ENCODE measurements at places on chromosomes 13 and 19. TPM values are rescaled to one million over a fixed set of nuclear protein-coding genes. Genes with fewer than 3 reads are reported as not detected.
A peak's percentile ranks its signal among the peaks of the same experiment; 100 is the strongest.

DNA sequence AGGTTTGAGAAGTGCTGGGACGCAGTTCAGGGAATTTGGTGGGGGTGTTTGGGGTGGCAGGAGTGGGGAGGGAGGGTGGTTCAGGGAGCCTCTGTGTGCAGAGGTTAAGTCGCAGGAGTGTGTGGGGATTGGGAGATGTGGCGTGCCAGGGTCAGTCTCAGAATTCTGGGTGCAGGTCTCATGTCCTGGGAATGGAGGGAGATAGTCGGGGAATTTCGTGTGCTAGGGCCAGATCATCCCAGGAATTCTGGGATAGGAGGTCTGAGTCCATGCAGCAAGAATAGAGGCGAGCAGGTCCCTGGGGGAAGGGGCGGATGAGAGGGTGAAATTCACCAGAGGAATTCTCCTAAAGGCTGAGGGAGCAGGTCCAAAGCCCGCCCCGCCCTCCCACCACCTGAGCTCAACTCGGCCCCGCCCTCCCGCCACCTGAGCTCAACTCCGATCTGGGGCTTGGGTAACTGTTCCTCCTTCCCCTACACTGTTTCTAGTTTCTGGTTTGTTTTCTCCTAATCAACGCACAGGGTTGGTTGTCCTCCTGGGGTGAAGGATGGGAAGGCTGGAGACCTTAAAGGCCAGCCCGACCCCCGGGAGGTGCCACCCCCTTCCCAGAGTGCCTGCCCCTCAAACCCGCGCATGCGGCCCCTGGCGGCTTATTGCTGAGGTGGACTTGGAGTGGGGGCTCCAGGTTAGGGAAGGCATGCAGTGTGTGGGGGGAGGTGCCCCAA, 15.2 kb downstream of the KCNC3 start:
- no peak for DNase-seq

ZNF90 gene
- total RNA-seq: 3.6 TPM

- no peak for DNase-seq
Measured at GRCh38 chr13:106651442-106651841, 83.5 kb upstream of the ARGLU1 start.

TPRX2 gene
- total RNA-seq: not detected

ZNF208 gene
- total RNA-seq: 1.4 TPM

GRCh38 chr19:10808937-10809649, 26.9 kb downstream of the TMED1 start:
- peak; percentile 23 for DNase-seq

DNA sequence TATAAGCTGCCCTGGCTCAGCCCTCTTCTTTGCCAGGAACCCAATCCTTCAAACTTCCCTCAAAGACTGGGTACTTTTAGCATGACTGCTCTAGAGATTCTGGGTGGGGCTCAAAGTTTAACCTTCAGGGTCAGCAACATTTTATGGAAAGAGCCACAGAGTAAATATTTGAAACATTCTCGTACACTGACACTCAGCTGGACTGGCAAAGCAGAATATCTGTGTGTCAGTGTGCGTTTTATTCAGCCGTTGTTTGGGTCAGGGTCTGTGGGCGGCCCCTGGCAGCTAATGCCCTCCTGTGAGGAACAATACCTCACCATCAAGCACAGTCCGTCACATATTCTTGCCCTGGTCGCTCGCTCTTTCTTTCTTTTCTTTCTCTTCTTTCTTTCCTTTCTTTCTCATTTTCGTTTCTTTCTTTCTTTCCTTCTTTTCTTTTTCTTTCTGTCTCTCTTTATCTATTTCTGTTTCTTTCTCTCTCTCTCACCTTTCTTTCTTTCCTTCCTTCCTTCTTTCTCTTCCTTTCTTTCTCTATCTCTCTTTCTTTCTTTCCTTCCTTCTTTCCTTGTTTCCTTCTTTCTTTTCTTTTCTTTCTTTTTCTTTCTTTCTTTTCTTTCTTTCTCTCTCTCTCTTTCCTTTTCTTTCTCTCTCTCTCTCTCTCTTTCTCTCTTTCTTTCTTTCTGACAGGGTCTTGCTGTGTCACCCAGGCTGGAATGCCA, 10.7 kb downstream of the DPRX start:
- DNase-seq: no peak

STARD13 gene
- total RNA-seq: 53.2 TPM

- DNase-seq: no peak
Measured at GRCh38 chr13:91609353-91609752, 210.9 kb downstream of the GPC5 start.

DNA sequence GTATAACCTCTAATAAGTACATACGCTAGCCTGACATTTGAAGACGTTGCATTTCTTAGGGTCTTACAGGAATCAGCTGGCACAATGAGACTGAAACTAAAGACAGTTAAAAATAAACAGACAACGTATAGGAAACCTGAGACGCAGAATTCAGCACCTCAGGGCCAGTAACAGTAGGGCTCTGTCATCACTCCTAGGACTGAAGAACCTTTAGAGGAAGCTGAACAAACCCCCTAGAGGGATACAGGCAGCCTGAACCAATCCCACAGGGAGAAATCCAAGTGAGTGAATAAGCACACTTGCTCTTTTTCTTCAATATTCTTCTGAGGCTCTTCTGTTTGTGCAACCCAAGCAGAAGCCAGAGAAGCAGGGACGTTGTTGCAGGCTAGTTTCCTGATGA, 53.9 kb upstream of the KLHL1 start:
- no peak for DNase-seq

ZAR1L gene
- not detected for total RNA-seq

DNA sequence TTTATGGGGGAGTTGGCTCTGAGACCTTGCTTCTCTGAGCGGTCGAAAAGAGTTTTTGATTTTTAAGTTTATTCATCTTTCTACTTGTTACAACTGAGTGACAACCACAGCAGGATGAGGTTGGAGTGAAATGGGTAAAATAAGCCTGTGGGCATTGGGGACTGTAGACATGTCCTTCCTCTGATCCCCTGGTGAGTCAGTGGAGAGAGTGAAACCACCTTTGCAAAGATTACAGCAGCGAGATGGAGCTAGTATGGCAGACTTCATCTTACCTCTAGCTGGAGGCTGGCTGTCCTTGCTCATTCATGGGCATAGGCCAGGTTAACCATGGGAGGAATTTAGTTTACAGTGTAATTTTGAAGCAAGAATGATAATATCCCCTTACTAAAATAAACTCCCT, 30.9 kb upstream of the PSG9 start:
- no peak for DNase-seq

DNA sequence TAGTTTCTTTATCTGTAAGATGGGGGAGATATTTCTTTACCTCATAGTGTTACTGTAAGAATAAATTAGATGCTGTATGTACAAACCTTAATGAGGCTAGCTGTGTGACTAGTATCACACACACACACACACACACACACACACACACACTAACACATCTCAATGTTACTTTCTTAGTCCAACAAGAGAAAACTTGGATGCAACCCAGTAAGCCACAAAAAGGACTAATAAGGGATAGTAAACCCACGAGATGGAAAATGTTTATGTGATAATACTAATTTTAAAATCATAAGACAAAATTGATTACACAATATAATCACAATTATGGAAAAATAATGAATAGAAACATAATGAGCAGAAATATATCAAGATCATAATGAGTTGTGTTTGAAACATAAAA, 437.7 kb upstream of the ZNF507 start:
- DNase-seq: no peak

DNA sequence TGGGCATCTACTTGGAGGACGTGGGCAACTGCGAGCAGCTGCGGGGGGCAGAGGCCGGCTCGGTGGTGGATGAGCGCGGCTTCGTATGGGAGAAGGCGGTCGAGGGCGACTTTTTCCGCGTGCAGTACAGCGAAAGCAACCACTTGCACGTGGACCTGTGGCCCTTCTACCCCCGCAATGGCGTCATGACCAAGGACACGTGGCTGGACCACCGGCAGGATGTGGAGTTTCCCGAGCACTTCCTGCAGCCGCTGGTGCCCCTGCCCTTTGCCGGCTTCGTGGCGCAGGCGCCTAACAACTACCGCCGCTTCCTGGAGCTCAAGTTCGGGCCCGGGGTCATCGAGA, 10.3 kb upstream of the STRN4 start:
- no peak for DNase-seq

- DNase-seq: no peak
Measured at GRCh38 chr13:97133955-97134354, 88.2 kb upstream of the MBNL2 start.

- DNase-seq: no peak
Measured at GRCh38 chr19:20558011-20558410, 7.6 kb downstream of the ZNF737 start.

DNA sequence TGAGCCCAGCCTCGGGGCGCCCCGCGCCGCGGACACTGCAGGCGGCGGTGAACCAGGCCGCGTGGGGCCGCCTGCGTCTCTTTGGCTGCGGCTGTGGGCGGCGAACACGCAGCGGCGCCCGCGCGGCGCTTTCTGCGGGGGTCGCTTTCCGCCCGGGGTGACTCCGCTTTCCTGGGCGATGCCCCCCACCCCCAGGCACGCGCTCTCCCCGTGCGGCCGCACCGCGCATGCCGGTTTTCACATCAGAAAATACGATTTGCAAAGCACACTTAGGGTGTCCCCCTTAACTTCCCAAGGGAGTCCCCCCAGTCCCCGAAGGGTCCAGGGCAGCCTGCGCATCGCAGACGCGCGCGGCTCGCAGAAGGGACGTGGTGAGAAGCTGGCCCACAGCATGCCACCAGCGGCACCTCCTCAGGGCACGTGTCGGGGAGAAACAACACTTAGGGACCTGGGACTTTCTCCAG, 5.3 kb downstream of the F7 start:
- DNase-seq: no peak

PLK5 gene
- total RNA-seq: not detected

MISP3 gene
- 1.3 TPM for total RNA-seq

DNA sequence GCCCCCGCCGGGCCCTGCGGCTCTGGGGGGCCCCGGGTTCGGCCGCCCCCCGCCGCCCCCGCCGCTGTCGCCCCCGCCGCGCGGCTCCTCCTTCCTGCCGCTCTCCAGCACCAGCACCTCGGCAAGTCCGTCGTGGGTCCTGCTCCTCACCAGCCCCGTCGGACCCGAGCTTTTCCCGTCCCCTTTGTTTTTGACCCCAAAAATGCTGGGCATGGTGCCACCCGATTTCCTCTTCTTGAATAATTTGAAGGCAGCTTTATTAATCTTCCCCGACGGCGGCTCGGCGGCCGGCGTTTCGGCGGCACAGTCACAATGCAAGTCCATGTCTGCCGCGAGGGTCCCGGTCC, 945 bp downstream of the AMER2 start:
- DNase-seq: no peak

GRCh38 chr19:48807590-48808308, 3.1 kb downstream of the BCAT2 start:
- DNase-seq: no peak

OR7D2 gene
- under 0.01 TPM for total RNA-seq

DNA sequence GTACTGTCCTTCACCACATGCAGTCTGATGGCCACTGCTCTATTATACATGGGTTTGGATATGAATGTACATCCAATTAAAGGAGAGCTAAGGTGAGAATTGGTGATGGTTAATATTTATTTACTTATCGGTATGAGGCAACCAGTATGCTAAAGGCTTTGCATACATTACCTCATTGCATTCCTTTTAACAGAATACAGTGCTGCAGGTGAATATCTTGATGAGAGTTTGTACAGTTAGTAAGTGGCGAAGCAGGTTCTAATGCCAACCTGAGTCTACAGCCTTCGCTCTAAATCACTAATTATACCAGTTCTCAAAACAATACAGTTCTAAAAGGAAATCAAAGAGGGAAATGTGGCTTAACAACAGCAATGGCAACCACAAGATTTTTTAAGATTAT, 284.1 kb downstream of the ITGBL1 start:
- peak; percentile 46 for DNase-seq

GRCh38 chr13:28457521-28457920, 37.4 kb downstream of the FLT1 start:
- DNase-seq: no peak

DNA sequence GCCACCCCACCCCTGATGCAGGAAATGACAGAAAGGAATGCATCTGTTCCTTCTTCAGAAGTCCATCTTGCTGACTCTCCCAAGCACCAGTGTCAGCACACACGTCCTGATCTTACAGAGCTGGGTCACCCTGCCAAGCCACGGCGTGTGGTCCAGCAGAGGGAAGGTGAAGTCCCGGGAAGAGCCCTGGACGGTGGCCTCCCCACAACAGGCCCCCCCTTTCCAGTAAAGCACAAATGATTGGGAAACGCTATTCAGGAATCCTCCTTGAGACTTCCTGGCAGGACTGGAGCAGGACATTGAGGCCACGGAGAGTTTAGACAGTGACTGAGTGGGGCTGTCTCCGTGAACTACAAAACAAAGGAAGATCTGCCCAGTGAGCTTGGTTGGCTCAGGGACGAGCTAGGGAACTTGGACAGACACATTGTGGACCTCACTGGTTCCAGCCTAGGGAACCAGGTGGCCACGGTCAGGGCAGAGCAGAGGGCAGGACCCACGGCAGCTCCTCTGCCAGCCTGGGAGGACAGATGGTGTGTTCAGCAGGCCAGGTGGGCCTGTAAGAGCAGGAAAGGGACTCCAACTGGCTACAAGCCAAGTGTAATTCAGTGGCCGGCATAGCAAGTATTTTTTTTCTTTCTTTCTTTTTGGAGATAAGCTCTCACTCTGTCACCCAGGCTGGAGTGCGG, 41.7 kb downstream of the ELL start:
- DNase-seq: peak; percentile 65

DNA sequence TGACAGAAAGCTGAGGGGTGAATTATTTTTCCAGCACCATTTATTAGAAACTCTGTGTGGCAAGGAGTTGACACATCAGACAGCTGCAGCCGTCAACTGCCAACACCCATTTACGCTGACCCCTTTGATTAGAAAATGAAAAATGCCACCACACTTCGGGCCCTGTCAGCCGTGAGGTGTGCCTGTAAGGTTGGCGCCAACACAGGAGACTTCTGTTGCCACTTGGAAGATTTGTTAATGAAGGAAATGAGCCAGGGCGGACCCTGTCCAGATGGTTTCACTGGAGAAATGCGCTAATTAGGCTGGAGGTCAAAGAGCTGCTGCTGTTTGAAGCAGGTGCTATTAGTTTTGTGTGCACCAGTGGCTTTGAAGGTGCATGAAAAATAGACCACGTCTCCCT, 297.5 kb downstream of the MTUS2 start:
- DNase-seq: no peak

DNA sequence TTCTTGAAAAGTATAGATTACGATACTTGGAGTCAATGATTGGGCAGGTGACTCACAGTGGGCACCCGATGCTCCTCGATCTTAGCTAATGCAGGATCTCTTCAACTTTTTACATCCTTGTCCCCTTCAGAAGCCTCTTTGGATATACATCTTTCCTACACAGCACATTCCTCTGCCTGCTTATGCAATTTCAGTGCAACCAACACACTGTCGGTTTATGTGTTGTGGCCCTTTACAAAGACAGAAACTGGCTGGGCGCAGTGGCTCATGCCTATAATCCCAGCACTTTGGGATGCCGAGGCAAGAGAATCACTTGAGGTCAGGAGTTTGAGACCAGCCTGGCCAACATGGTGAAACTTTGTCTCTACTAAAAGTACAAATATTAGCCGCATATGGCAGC, 2.6 kb downstream of the GPR42 start:
- no peak for DNase-seq

GRCh38 chr13:110421061-110421460, 114.0 kb downstream of the COL4A2 start:
- DNase-seq: no peak

Measured in renal cortical epithelial cell (primary cell).